ENCODE measurements at places on chromosomes 5 and 9. TPM values are rescaled to one million over a fixed set of nuclear protein-coding genes. Genes with fewer than 3 reads are reported as not detected.
A peak's percentile ranks its signal among the peaks of the same experiment; 100 is the strongest.

DNA sequence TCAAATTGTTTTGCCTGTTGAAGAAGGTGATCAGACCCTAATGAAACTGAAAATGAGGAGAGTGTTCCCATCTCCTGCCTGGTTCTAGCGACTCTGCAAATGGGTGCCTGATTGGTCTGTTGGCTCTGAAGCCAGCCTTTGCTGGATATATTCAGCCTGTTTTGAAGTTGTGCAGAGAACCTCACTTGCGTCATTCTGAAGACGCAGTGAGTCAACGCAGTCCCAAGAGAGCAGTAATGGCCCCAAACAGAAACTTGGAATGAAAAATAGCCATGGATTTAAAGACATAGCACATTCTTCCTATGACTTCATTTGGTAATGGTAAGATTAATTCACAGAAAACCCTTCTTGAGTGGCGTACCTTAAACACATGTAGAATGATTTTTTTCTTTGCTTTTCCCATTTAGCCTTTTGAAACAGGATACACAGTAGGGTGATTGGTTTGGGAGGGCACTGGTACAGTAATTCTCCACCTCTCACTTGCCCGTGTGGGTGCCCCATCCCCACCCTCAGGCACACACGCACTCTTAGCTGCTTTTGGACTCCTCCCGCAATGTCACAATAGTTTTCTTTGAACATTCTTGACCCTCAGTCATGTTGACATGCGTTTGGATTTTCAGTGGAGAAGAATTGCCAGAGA lies 54.1 kb upstream of the ABL1 start:
- no peak overlapping the region for H3K27ac ChIP-seq
- no peak overlapping the region for H3K4me3 ChIP-seq
- no peaks in the 10 kb centered on the region for H3K27me3 ChIP-seq
- no peaks in the 10 kb centered on the region for H3K36me3 ChIP-seq
- no peak for DNase-seq

The SPINK7 gene
- polyA plus RNA-seq: not detected

GRCh38 chr9:127224883-127225739 lies 39.5 kb upstream of the GARNL3 start:
- H3K27ac ChIP-seq: peak overlapping the region; percentile 100
- H3K36me3 ChIP-seq: no peaks in the 10 kb centered on the region
- peak; percentile 79 for DNase-seq
- peaks cover 40% of the 10 kb centered on the region for H3K4me1 ChIP-seq

GRCh38 chr9:70420441-70421271 lies 6.2 kb upstream of the KLF9 start:
- H3K27ac ChIP-seq: peak overlapping the region; percentile 100
- DNase-seq: no peak
- peaks cover 26% of the 10 kb centered on the region for H3K4me1 ChIP-seq
- no peaks in the 10 kb centered on the region for H3K27me3 ChIP-seq
- no peaks in the 10 kb centered on the region for H3K36me3 ChIP-seq

GRCh38 chr5:113162770-113163169 lies 186.2 kb downstream of the DCP2 start:
- no peaks in the 10 kb centered on the region for H3K36me3 ChIP-seq
- no peak overlapping the region for H3K27ac ChIP-seq
- DNase-seq: no peak
- H3K4me1 ChIP-seq: no peaks in the 10 kb centered on the region
- H3K27me3 ChIP-seq: peaks cover 36% of the 10 kb centered on the region
- no peak overlapping the region for H3K4me3 ChIP-seq

GRCh38 chr9:93079371-93079770 lies 16.6 kb upstream of the CARD19 start:
- H3K4me1 ChIP-seq: peaks cover 21% of the 10 kb centered on the region
- no peak for DNase-seq
- no peak overlapping the region for H3K4me3 ChIP-seq
- H3K27me3 ChIP-seq: no peaks in the 10 kb centered on the region
- no peak overlapping the region for H3K27ac ChIP-seq
- peaks cover 5% of the 10 kb centered on the region for H3K36me3 ChIP-seq

DNA sequence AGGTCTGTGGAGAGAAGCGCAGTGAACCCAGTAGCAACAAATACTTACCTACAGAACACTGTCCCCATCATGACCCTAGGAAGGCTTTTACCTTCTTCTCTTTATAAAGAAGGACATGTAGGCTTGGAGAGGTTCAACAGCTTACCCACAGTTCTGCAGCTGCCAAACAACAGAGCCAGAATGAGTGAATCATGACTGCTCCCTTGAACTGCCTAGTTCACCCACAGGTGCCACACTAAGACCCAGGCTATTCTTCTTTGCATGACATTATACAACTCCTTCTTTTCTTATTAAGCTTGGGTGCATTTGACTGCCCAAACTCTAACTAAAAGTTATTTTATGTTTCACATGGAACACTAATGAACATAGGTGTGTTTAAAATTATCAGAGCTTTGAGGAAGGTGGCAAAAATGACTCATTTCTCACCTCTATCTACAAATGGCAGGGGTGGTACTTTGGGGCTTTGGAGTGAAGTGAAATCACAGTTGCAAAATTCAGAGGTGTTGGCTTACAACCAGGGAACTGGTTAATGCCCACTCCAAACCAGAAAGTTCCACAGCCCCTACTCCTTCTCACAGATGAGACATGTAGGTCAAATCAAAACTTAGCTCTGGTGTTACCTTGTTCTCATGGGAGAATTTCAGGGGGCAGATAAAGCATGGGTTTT lies 201.6 kb downstream of the SEMA6A start:
- no peak overlapping the region for H3K27ac ChIP-seq
- no peaks in the 10 kb centered on the region for H3K27me3 ChIP-seq
- no peaks in the 10 kb centered on the region for H3K36me3 ChIP-seq
- DNase-seq: no peak
- H3K4me3 ChIP-seq: no peak overlapping the region

The ESM1 gene
- polyA plus RNA-seq: not detected

DNA sequence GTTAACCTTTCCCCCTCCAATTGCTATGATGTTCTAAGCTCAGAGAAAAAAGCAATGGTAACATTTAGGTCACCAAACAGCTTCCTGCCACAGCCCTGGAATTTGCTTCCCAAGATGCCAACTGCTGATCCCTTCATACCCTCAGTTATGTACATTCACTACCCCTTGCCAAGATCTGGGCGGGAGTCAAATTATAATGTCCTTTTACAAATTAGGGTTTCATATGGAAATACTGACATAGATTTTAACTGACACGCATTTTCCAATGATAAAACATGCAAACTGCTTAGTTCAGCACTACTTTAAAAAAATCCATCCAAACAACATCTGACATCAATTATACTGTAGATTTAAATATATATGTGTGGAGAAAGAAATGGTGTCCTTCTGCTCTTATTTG lies 5.0 kb downstream of the LOX start:
- no peak overlapping the region for H3K4me3 ChIP-seq
- peaks cover 15% of the 10 kb centered on the region for H3K4me1 ChIP-seq
- H3K27ac ChIP-seq: no peak overlapping the region
- DNase-seq: no peak
- H3K27me3 ChIP-seq: peaks cover 17% of the 10 kb centered on the region

DNA sequence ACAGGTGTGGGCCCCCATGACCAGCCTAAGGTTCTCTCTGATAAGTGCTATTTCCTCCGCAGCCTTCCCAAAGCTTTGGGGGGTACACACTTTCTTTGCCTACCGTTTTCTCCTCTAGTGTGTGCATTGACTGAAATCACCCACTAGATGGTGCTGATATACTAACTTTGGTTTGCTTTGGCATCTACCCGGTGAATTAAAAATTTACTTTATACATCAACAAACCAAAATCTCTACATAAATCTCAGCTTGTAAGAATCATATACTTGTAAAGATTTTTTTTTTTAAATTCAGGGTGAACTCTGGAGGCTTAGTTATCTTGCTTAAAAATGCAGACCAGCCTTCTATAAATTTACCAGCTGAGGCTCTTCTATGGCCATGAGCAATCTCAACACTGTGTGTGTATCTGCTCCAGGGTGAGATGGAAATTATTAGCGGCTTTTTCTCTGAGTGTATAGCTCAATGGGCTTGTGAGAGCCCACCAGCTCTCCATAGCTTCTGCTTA lies 475.7 kb upstream of the TNC start:
- H3K4me1 ChIP-seq: no peaks in the 10 kb centered on the region
- no peak overlapping the region for H3K27ac ChIP-seq
- H3K4me3 ChIP-seq: no peak overlapping the region
- peaks cover 9% of the 10 kb centered on the region for H3K27me3 ChIP-seq

GRCh38 chr5:59125011-59125961 lies 542.4 kb downstream of the RAB3C start:
- no peak for DNase-seq
- H3K4me3 ChIP-seq: no peak overlapping the region
- H3K27ac ChIP-seq: no peak overlapping the region
- H3K36me3 ChIP-seq: no peaks in the 10 kb centered on the region
- H3K4me1 ChIP-seq: peaks cover 4% of the 10 kb centered on the region

GRCh38 chr5:77390795-77391194 lies 101.3 kb downstream of the WDR41 start:
- no peak for DNase-seq
- H3K36me3 ChIP-seq: no peaks in the 10 kb centered on the region
- H3K4me1 ChIP-seq: no peaks in the 10 kb centered on the region
- H3K27me3 ChIP-seq: no peaks in the 10 kb centered on the region
- H3K27ac ChIP-seq: no peak overlapping the region
- H3K4me3 ChIP-seq: no peak overlapping the region

GRCh38 chr5:134086943-134087305 lies 27.6 kb upstream of the TCF7 start:
- no peak overlapping the region for H3K27ac ChIP-seq
- H3K36me3 ChIP-seq: no peaks in the 10 kb centered on the region
- no peaks in the 10 kb centered on the region for H3K27me3 ChIP-seq
- peaks cover 27% of the 10 kb centered on the region for H3K4me1 ChIP-seq

- no peak overlapping the region for H3K4me3 ChIP-seq
- no peaks in the 10 kb centered on the region for H3K36me3 ChIP-seq
- H3K27ac ChIP-seq: no peak overlapping the region
- DNase-seq: no peak
Observed at GRCh38 chr5:132223861-132224260, 3.8 kb downstream of the P4HA2 start.

DNA sequence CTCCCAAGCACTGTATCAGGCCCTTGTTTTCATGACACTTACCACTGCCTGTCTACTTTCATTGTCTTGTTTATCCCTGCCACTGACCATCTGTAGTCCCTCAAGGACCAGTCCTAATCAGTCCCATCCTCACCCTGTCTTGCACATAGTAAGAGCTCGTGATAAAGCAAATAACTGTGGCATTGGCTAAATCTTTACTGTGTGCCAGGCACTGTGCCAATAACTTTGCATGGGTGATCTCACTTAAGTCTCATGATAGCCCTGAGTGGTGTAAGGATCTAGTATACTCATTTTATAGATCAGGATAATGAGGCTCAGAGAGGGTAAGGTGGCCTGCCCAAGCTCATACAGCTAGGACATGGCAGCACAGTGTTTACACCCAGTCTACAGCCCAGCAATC lies 5.6 kb downstream of the CDX1 start:
- peaks cover 65% of the 10 kb centered on the region for H3K27me3 ChIP-seq
- H3K27ac ChIP-seq: no peak overlapping the region
- H3K4me1 ChIP-seq: peaks cover 3% of the 10 kb centered on the region
- no peak for DNase-seq
- no peaks in the 10 kb centered on the region for H3K36me3 ChIP-seq

The ADGRD2 gene
- polyA plus RNA-seq: not detected

- DNase-seq: no peak
- peaks cover 4% of the 10 kb centered on the region for H3K4me1 ChIP-seq
- H3K36me3 ChIP-seq: no peaks in the 10 kb centered on the region
- no peaks in the 10 kb centered on the region for H3K27me3 ChIP-seq
- no peak overlapping the region for H3K27ac ChIP-seq
- no peak overlapping the region for H3K4me3 ChIP-seq
Observed at GRCh38 chr5:61600945-61601511, 269.0 kb downstream of the ZSWIM6 start.

GRCh38 chr5:171808951-171809350 lies 23.3 kb downstream of the SMIM23 start:
- no peak overlapping the region for H3K27ac ChIP-seq
- H3K4me3 ChIP-seq: no peak overlapping the region
- no peaks in the 10 kb centered on the region for H3K4me1 ChIP-seq
- DNase-seq: no peak
- peaks cover 39% of the 10 kb centered on the region for H3K27me3 ChIP-seq

The ACOT12 gene
- not detected for polyA plus RNA-seq

The TMC1 gene
- not detected for polyA plus RNA-seq

The TAF11L10 gene
- not detected for polyA plus RNA-seq

DNA sequence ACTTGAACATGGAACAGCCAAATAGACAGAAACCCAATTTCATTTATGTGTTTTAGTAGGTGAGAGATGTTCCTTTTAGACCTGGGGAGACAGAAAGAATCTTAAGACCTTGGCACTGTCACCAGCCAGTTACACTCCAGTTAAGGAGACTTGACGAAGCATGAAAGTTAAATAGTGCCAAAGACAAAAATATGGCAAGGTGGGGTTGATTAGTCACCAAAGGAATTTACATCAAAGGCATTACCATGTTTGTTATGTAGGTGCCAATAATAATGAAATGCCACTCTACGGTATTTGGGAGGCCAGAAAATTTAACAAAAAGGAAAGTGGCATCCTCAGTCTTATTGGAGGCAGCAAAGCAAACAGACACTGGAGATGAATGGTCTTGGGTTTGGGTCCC lies 9.2 kb upstream of the IL12B start:
- no peak overlapping the region for H3K27ac ChIP-seq
- no peak for DNase-seq
- H3K4me3 ChIP-seq: no peak overlapping the region
- H3K4me1 ChIP-seq: peaks cover 34% of the 10 kb centered on the region
- peaks cover 8% of the 10 kb centered on the region for H3K36me3 ChIP-seq

The CD72 gene
- 293 TPM for polyA plus RNA-seq

The CTSV gene
- not detected for polyA plus RNA-seq

DNA sequence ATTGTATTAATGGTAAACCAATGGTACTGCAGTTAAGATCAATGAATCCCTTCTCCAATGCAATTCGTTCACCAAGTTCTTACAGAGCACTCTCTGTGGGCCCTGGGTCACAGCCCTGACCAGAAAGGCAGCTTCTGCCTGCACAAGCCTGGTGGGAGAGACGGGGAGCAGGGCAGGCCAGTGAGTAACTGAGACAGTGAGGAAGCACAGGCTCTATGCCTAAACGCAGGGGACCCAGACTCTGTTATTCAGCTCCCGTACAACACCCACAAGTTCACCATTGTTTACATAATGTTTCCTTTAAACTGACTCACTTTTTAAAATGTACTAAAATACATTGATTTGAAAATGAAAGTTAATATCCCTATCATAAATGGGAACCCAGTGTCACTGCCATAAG lies 40.5 kb upstream of the CTSL start:
- peaks cover 9% of the 10 kb centered on the region for H3K4me1 ChIP-seq
- no peaks in the 10 kb centered on the region for H3K36me3 ChIP-seq
- H3K4me3 ChIP-seq: no peak overlapping the region
- H3K27me3 ChIP-seq: no peaks in the 10 kb centered on the region
- H3K27ac ChIP-seq: no peak overlapping the region

GRCh38 chr9:35511453-35511852 lies 21.5 kb downstream of the RUSC2 start:
- H3K27me3 ChIP-seq: peaks cover 12% of the 10 kb centered on the region
- no peak overlapping the region for H3K4me3 ChIP-seq
- DNase-seq: no peak

The TLX3 gene
- not detected for polyA plus RNA-seq

The PCDHB16 gene
- not detected for polyA plus RNA-seq

Data from naive B cell (primary cell).